ENCODE measurements at places on chromosomes 5 and 9. TPM values are rescaled to one million over a fixed set of nuclear protein-coding genes. Genes with fewer than 3 reads are reported as not detected.

Gene LCN15
- not detected for total RNA-seq

Gene PPP2R2B
- 0.12 TPM for total RNA-seq

Gene NMUR2
- total RNA-seq: 0.09 TPM

Gene IFNA21
- total RNA-seq: not detected
